MV-4-11 (cell line): ENCODE measurements at places on chromosomes 6 and 20.

DNA sequence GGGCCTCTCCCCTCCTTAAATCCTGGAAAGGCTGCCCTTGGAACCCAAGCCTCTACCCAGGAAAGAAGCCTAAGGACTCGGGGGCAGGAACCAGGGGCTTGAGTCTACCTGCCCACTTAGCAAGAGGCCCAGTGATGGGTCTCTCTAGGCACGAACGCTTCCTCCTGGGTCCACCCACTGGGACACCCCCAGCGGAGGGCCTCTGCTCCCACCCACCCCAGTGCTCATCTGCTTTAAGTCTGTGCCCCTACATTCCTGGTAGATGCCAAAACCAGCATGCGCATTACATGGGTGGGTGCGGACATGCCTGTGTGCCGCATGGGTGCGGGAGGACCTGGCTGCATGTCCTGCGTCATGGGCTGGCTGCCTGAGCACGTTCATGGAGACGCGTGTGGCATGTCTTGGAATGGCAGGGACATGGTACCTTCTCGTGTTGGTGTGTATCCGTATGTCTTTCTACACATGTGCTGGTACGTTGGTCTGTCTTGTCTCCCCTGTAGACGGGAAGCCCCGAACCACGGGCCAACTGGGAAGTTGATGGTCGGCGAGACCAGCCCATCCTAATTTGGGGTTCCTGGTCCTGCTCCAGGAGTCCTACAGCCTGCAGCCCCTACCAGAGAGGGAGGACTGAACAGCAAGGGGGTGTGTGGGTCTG lies 29.3 kb downstream of the SNPH start:
- DNase-seq = no peak

GRCh38 chr6:150573041-150573681 lies 26.5 kb upstream of the PLEKHG1 start:
- DNase-seq = no peak

- no peak for DNase-seq
Observed at GRCh38 chr6:163254341-163254835, 160.1 kb upstream of the QKI start.

- no peak for DNase-seq
Observed at GRCh38 chr20:32191873-32192272, 15.7 kb downstream of the PLAGL2 start.

DNA sequence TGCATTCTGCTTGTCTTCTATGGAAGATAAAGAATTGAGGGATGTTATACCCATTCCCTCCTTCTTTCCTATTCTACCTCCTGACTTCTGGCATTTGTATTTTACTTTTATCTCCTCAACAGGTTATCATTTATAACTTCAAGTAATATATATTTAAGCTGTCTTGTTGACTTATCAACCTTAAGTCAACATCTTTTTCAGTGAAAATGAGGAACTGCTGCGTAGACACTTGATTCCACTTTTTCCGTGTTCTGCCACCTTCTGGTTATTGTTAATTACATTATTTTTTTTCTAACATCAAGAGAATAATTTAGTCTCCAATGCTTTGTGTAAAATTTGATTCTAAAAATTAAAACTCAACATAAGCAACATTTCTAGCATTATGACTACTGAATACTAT lies 107.5 kb downstream of the PRKN start:
- no peak for DNase-seq

DNA sequence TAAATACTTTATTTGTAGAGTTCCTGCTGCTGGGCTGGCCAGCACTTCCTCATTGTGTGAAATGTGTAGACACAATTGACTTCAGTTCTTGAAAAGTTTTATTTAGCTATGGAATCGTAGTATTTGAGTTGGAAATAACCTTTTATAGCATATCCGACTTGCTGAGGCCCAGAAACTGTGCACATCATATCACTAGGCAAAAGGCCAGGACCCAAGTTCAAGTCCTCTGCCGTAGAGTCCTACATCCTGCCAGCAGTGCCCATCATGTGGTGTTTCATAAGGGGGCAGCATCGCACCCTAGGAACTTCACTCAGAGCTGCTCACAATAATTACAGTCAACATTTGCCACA lies 207.7 kb upstream of the SNX9 start:
- peak; percentile 63 for DNase-seq

GRCh38 chr6:72826744-72827438 lies 205.0 kb downstream of the KCNQ5 start:
- no peak for DNase-seq

DNA sequence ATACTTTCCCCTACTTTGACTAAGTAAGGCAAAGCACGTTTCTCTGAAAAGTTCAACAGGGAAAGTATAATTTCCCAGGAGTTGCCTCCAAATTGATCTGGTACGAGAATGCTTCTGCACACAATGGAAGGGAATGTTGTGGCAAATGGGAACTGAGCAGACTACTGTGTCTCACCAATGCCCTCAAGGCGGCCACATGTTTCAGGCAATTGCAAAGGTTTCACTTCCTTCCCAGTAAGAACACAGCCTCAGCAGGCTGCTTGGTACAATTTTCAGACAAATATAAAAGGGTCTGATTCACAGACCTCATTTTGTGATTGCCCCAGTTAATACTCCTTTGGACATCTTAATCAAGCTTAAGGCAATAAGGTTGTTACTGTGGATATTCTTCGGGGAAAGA lies 71.2 kb downstream of the KIAA0319 start:
- DNase-seq = peak; percentile 81

GRCh38 chr20:16803965-16804792 lies 56.0 kb downstream of the OTOR start:
- DNase-seq = no peak

DNA sequence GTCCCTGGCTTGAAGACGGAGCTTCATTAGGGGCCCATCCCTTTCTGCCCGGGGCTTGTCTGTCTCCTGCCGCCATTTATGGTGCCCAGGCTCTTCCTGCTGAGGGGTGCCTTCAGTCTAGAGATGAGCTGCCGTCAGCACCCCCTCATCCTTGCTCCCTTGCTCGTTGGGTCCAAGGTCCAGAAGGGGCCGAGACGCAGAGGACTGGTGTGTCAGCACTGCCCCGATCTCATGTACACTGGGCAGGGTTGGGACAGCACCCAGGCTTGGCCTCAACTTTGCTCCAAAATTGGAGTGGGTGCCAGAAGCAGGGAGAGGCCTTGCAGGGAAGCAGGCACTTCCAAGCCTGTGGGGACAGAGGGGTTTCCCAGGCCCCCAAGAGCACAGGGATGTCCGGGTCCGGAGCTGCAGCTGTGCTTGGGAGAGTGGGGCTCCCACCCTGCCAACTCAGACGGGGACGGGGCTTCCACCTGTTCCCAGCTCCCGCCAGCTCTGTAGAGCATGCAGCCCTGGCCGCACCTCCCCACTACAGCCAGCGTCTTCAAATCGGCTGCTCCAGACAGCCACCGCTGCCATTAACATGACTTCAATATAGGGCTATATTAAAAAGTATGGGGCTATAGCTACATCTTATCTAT lies 488.8 kb downstream of the TENT5A start:
- DNase-seq = no peak

GRCh38 chr6:159074876-159075275 lies 30.1 kb upstream of the TAGAP start:
- no peak for DNase-seq
